ENCODE measurements at places on chromosomes 5 and 9. TPM values are rescaled to one million over a fixed set of nuclear protein-coding genes. Genes with fewer than 3 reads are reported as not detected.

Gene PCDH1
- polyA plus RNA-seq = 23.6 TPM

Gene ARL14EPL
- not detected for polyA plus RNA-seq

Gene F2RL2
- 0.23 TPM for polyA plus RNA-seq

Gene CDH18
- polyA plus RNA-seq = 1.9 TPM

Gene LCN10
- polyA plus RNA-seq = 0.24 TPM

Gene SLC6A7
- polyA plus RNA-seq = not detected

Gene ZNF366
- 3.9 TPM for polyA plus RNA-seq

Gene GNA14
- 9.4 TPM for polyA plus RNA-seq

Gene MARCOL
- not detected for polyA plus RNA-seq

Gene PPP1R26
- polyA plus RNA-seq = 37.7 TPM

Gene COL15A1
- polyA plus RNA-seq = 9.0 TPM

Gene PDCD1LG2
- polyA plus RNA-seq = 0.18 TPM

Gene GRM6
- 1.8 TPM for polyA plus RNA-seq

Gene ACOT12
- 0.63 TPM for polyA plus RNA-seq

Gene GFI1B
- 1.4 TPM for polyA plus RNA-seq

Gene PCDHB2
- polyA plus RNA-seq = 8.8 TPM

Gene BTNL8
- polyA plus RNA-seq = 0.80 TPM

Gene PCDHGC3
- polyA plus RNA-seq = 110 TPM

Gene BHMT2
- polyA plus RNA-seq = 2.0 TPM

Gene RELL2
- 0.43 TPM for polyA plus RNA-seq

Gene CCIN
- 0.13 TPM for polyA plus RNA-seq

Gene RBM22
- polyA plus RNA-seq = 78.6 TPM

Gene UNC5A
- polyA plus RNA-seq = 1.6 TPM

Gene IFNA8
- polyA plus RNA-seq = not detected

Gene GADD45G
- 4.3 TPM for polyA plus RNA-seq

Gene NMRK1
- 57.6 TPM for polyA plus RNA-seq

Gene FAM169A
- 6.2 TPM for polyA plus RNA-seq

Gene PCDHA11
- 0.21 TPM for polyA plus RNA-seq

Gene PCDHA7
- polyA plus RNA-seq = 0.66 TPM

Gene AK3
- polyA plus RNA-seq = 76.7 TPM

Gene CCNO
- 7.2 TPM for polyA plus RNA-seq

Gene PCSK5
- polyA plus RNA-seq = 9.9 TPM

Gene RASEF
- 9.3 TPM for polyA plus RNA-seq

Gene SLC35D2
- polyA plus RNA-seq = 24.1 TPM

Gene SMIM33
- polyA plus RNA-seq = 0.06 TPM

Gene GRXCR2
- polyA plus RNA-seq = not detected

Gene PCDHA5
- 0.07 TPM for polyA plus RNA-seq

Gene SARDH
- polyA plus RNA-seq = 10.1 TPM

Gene EDIL3
- 43.6 TPM for polyA plus RNA-seq

Gene GBGT1
- polyA plus RNA-seq = 5.7 TPM

Gene EGFLAM
- polyA plus RNA-seq = 14.7 TPM

Gene MYMK
- polyA plus RNA-seq = not detected

Gene CFAP77
- polyA plus RNA-seq = 0.56 TPM

Gene ARHGEF39
- polyA plus RNA-seq = 10.5 TPM

Gene NR5A1
- polyA plus RNA-seq = 0.14 TPM

Gene ZDHHC11B
- polyA plus RNA-seq = 49.2 TPM

Gene SLC46A2
- polyA plus RNA-seq = 0.39 TPM

Gene TAF1L
- 0.04 TPM for polyA plus RNA-seq

Gene COL5A1
- polyA plus RNA-seq = 272 TPM

Gene GLDC
- 5.6 TPM for polyA plus RNA-seq

Gene FSD1L
- polyA plus RNA-seq = 7.6 TPM

Gene RLN2
- 2.0 TPM for polyA plus RNA-seq

Gene PCDHA12
- 0.07 TPM for polyA plus RNA-seq

Gene DRD1
- polyA plus RNA-seq = 0.14 TPM

Gene MAP1B
- 25.0 TPM for polyA plus RNA-seq

Gene ARSI
- 27.8 TPM for polyA plus RNA-seq
